ENCODE measurements at places on chromosomes 7 and 10.

DNA sequence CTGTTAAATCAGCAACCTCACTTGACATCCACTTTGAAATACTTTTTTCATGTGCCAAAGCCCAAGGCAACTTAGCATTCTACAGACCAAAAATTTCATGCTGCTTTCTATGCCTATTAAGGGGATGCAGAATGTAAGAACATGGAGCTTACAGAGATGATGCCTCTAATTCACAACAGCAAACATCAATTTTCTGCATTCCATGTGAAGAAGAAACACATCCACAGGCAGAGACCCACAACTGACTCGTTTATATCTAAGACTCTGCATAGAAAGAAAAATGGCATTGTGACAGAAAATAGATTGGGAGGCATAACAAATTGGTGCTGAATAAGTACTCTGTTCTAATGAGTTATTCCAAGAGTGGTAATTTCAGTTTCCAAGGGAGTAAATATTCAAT is 107.6 kb downstream of the SGMS1 start:
- no peak for DNase-seq

DNA sequence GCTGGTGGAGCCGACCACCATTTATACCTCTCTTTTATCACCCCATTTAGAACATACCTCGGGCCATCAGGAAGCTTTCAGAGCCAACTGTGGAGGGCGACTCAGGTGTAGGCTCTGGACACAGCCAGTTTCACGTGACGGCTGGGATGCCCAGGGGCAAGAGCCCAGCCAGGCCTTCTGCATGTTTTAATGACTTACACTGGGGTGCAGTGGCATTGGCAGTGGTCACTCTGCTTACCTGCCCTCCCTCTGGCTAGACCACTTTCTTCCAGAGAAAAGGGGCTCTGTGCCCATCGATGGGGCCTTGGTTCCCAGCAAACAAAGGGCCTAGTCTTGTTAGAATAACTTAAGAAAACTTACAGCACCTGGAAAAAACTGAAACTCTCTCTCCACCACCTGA is 50.0 kb downstream of the PNLIPRP2 start:
- no peak for DNase-seq

- no peak for DNase-seq
Observed at GRCh38 chr10:122293961-122294380, 22.9 kb downstream of the BTBD16 start.

GRCh38 chr7:131026297-131027000 is 292.4 kb upstream of the KLF14 start:
- DNase-seq: no peak

DNA sequence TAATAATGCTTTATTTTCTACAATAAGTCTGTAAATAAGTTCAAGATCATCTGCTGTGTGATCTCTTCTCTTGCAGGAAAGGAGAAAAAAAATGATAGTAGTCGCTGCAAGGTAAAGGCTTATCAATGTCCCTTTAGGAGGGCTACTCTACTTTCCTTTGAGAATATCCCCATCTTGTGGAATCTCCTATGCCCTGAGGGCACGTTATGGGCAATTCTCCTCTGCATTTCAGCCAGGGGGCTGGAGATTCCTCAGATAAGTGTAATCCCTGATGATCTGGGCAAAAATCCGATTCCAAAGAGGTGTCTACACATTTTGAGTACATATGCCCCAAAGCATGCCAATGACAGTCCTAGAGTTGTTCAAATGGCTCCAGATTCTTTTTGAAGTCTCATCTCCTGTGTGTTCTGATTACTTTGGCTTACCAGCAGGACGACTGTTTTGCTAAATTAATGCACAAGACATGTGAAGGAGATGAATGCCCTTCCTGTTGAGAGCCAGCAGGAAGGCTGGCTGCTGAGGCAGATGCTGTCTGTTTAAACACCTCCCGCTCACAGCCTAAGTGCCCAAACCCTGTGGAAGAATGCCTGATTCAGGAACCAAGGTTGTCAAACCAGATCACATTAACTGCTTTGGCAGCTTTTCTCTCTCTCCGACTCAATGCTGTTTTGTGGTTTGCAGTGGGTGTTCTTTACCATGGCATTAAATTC is 171.2 kb upstream of the COL1A2 start:
- no peak for DNase-seq
